ENCODE measurements at places on chromosomes 5 and 9.

- no peak for DNase-seq
These were observed 16.6 kb upstream of the SHC3 start for GRCh38 chr9:89195131-89195797.

- DNase-seq = no peak
These were observed 28.5 kb downstream of the ANKDD1B start for GRCh38 chr5:75639535-75640311.

DNA sequence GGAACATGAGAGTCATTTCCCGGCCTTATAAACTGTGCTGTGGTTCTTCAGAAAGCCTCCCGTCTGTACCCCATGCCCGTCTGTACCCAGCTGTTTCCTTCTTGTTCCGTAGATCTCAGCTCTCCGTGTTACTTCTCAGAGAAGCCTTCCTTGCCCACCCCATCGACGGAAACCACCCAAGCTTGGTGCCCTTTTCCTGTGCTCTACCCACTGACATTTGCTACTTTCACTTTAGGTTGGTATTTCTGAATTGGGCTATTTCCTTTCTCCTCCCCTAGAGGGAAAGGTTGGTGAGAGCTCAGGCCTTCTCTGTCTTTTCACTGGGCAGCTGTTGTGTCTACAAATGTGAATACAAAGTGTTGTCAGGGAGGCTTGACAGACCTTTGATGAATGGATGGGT, 764.5 kb upstream of the ADAMTS16 start:
- DNase-seq = no peak

DNA sequence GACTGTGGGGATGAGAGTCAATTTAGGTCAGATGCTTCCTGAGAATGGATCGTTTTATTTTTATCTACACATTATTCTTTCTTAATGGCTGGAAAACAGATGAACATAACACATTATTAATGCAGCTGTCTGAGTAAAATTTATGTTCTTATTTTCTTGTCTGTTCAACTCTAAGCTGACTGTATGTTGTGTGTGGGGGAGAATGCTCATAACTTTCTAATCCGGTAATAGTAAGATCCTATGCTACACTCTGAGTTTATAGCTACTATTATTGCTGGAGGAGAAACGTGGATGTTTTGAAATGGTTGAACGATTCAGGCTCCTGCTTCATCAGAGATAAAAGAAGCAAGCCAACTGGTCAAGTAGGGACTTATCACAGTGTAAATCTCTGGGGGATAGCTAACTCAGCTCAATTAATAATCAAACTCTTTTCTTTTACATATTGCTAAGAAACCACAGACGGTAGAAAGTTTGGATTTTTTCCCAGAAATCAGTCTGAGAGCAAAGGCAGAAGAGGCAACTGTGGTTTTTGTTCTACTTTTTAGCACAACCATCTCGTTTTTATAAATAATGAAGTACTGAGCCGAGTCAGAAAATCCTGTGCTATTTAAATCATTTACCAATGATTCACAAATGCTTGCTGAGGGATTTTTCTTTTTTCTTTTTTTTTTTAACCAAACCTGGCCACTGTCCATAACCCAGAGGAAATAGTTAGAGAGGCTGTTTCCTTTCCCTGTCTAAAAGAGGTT, 265.0 kb upstream of the FAM174A start:
- peak; percentile 2 for DNase-seq

DNA sequence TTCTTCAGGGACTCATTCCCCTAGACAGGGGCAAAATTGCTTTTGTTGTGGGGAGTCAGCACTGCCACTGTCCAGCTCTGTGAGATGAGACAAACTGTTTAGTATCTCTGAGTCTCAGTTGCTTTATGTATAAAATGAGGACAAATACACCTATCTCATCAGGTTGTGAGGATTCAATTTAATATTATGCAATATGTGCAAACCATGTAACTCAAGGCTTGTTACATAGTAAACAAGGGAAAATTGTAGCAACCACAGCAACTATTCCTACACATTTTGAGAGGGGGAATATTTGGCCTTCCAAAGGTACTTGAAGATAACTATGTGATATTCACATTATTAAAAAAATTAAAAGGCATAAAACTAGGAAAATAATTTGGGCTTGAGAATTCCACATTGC, 411.9 kb upstream of the SLC30A5 start:
- no peak for DNase-seq

DNA sequence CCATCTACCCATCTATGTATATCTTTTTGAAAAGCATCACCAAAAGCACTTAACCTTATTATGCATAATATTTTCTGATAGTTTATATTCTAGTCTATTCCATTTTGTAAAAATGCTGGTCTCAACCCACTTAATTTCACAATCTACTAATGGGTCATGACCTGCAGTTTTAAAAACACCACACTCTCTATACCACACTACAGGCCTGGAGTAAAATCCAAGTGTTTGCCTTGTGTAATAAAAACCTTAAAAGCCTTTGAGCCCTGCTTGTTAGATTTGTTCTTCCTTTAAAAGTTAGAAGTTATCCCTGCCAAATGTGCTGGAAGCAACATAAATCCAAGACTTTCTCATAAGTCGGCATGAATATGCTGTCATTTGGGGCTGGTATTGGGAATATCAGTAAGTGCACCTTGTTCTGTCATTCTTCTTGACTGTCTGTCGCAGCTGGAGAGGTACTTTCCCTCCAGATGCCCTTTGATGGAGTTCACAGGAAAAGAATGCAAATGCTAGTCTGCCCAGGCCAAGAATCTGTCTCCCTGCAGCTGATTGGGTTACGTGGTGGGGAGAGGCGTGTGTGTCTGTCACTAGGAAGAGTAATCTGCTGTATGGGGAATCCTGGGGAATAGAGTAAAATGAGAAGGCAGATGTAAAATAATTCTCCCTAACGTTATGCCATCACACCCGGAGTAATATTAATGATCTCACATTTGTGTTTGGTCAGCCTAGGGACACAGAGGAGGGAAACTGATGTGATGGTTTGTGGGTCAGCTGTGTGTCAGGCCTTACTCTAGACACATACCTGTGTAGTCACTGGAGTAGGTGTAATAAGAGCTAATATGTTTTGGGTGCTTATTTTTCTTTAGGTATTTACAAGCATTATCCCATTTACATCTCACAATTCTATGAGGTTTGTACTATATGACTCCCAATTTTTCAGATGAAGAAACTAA, 79.4 kb downstream of the ZNF366 start:
- DNase-seq = peak; percentile 64

DNA sequence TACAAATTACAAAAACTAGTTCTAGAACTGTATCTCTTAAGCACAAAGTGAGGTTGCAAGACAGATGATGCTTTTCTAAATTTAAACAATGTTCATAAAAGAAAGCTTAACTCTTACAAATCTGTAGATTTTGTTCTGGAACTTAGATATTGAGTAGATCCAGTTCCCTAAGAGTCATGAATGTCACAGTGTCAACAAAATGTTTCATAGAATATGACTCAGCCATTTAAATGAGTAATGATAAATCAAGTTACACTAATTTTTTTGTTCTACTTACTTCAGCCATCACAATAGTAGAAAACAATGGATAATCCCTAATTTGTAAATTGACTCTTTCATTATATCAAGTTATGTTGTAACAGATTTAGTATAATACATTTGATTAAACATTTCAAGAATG, 239.7 kb downstream of the MEF2C start:
- DNase-seq = no peak

GRCh38 chr9:79684711-79685575, 113.2 kb downstream of the TLE4 start:
- DNase-seq = no peak

- DNase-seq = peak; percentile 58
These were observed 50.9 kb upstream of the PHF2 start for GRCh38 chr9:93525476-93525875.

DNA sequence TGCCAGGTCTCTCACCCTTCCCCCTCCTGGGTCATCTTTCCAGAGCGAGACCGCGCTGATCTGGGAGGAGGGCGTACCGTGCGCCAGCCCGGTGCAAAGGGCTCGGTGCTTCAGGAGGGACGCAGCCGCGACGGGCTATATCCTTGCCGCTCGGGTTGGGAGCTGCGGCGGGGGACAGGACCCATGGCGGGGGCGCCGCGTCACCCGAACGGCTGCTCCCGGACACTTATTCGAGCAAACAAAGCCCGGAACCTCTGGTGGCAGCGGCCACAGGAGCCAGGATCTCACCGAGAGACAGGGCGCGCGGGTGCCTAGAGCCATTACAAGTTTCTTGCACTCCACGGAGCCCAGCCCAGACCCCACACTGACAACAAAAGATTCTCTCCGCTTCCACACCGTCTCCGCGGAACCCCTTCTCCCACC, 1.3 kb downstream of the SEMA6A start:
- peak; percentile 26 for DNase-seq

- no peak for DNase-seq
These were observed 120.5 kb downstream of the MPDZ start for GRCh38 chr9:13158986-13159385.

GRCh38 chr5:74109344-74109743, 483.3 kb downstream of the ARHGEF28 start:
- no peak for DNase-seq

DNA sequence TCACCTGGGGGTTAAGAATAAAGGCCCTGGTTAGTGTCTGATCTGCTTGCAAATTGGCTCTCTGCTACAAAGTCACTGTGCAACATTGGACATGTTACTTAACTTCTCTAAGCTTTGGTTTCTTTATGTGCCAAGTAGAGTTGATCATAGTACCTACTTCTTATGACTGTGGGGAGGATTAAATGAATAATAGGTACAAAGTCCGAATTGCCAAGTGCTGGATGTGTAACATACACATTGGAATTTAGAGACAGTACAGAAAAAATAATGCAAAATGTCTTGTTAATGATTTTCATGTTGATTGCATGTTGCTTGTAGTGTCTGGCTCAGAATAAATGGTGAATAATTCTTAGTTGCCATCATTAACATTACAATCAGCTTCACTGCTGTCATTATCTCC, 2.2 kb downstream of the DOCK8 start:
- no peak for DNase-seq

DNA sequence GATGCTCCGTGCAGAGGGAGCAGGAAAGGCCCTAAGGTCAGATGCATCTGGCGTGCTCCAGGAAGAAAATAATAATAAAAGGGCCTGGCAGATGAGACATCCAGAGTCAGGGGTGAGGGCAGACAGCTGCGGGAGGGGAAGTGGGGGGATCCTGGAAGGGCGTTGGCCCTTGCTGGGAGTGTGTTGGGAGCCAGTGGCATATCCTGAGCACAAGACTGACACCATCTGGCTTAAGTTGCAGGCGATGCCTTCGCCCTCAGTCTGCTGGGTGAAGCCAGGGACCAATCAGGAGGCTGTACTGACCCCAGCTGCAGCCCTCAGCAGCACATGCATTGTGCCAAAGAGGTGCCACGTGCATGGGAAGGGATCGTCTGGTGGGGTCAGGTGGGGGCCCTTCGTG, 3.8 kb downstream of the OR2V2 start:
- DNase-seq = no peak

GRCh38 chr9:125744616-125745015, 2.6 kb upstream of the PBX3 start:
- no peak for DNase-seq

GRCh38 chr5:15968993-15969392, 210.6 kb downstream of the MARCHF11 start:
- peak; percentile 5 for DNase-seq

DNA sequence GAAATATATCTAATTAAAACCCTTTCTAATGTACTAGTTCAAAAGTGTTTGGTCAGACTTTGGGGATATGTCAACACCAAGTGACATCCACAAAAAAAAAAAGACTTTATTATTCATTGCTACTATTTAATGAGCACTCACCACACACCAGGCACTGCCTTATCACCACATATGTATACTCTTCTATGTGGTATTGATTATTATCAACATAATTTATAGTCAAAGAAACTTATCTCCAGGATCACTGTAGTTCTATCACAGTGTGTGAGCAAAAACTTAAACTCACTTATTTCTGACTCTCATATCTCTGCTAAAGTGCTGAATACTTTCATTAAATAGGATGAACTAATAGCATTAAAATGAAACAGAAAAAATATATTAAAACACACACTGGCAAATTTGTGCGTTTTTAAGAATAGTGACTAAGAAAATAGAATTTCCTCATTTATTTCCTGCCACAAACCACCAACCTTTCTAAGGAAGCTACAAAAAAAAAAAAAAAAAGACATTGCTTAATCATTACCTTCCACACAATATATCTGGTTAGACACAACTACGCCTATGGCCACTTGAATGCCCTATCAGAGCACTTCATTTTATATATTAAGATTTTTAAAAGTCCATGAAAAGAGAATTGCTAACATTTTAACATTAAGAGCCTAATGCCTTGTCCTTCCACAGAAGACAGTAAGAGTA, 12.8 kb downstream of the SLCO4C1 start:
- no peak for DNase-seq

- no peak for DNase-seq
These were observed at the start of gene PTPN3 for GRCh38 chr9:109498195-109499092. TSS of gene PTPN3 (minus strand) at chr9:109498307. CDS start at chr9:109463434, 34,873 bp downstream.

DNA sequence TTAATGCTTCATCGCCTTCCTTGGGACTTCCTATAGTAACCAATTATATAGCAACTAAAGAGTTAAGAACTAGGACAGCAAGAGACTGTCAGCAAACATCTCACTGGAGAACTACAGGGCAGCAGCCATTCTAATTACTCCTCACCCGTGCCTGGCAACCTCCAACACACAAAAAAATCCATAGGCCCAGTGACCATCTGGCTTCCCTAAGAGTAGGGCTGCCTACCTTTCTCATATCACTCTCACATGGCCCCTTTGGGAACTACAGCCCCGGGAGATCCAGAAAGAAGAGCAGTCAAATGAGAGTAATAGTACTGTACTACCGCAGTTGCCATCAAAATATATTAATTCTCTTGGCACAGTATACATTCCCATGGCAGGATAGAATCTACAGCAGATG, 5.7 kb downstream of the DCAF10 start:
- no peak for DNase-seq

- DNase-seq = no peak
These were observed 154.1 kb downstream of the SEMA6A start for GRCh38 chr5:116420540-116420939.

DNA sequence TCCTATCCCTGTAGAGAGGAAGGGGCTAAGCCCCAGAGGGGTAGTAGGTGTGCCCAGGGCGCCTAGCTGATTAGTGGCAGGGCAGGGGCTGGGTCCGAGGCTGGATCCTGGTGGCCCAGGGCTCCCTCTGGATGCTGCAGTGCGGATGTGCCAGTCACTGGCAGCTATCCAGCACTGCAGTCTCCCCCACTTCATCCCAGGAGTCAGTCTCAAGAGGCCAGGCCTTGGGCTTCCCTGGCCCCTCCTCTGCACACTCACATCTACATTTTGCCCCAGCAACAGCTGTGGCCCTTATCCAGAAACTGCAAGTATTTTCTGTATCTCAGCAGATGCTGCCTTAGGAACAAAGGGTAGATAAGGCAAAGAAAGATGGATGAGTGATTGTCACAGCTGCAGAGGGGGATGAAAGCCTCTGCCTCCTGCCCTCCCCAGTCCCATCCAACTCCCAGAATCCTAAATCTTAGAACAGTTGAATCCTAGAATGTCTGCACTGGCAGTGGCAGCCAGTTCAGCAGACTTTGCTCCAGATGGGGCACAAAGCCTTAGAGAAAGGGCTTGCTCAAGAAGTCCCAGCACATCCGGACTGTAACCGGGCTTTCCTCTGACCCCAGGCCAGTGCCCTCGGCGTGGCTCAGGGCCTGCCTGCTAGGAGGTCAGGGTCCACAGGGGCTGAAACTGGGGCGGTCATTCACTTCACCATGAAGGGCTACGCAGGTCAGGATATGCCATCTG, 1.6 kb downstream of the ANXA6 start:
- peak; percentile 63 for DNase-seq

GRCh38 chr5:178206166-178207101, 2.1 kb downstream of the HNRNPAB start:
- DNase-seq = peak; percentile 28
